ENCODE measurements at places on chromosomes 11 and 22.
A peak's percentile ranks its signal among the peaks of the same experiment; 100 is the strongest.

DNA sequence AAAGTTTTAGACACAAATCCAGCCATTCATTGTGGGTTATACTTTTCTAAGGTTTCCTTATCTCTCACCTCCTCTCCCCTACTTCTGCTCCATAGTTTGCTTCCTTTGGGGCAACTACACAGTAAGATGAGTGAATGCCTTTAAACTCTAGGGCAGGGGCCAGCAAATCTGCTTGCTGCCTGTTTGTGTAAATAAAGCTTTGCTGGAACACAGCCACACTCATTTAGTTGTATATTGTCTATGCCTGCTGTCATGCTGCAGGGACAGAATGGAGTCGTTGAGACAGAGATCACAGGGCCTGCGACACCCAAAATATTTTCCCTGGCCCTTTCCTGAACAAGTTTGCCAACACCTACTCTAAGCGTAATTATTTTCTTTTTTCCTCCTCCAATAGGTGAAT is 58.7 kb downstream of the TECTA start:
- no peak for DNase-seq

- DNase-seq: no peak
These were observed 847 bp downstream of the ME3 start for GRCh38 chr11:86671531-86672006.

- no peak for DNase-seq
These were observed 4.2 kb downstream of the MUC5B start for GRCh38 chr11:1226986-1227550.

DNA sequence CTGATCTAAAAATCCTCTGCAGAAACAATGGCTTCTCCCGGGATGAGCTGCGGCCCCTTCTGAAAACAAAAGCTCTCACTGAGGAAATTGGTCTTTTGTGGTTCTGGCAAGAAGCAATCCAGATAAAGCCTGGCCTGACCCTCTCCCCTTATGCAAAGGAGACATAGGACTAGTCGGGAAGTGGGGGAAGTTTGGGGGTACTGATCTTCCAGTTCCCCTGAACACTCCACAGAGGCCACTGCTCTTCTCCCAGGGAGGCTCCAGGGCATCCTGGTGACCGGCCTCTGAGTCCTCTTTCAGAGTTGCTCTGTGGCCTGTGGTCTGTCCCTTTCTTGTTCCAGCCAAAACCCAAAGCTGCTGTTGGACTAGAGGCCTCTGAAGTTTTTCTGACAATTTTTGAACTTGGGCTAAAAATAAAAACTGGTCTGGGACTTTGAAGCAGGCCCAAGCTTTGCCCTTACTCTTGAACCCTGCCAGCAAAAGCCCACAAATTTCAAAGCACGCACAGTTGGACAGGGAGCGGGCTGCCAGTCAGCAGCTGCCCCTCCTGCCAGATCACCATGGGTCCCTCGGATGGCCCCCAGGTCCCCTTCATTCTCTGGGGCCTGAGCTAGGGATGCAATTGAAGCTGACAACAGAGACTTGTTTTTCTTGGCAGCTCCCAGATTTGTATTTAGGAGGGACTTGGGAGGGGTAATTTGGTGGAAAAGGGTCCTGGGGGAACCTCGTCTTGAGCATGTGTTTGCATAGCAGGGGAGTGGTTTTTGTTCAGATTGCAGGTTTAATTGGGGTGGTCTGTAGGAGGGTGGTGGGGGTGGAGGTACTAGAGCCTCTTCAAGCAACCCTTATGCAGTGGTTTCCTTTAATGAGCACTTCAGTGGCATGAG is 381.6 kb upstream of the CADM1 start:
- DNase-seq: no peak

DNA sequence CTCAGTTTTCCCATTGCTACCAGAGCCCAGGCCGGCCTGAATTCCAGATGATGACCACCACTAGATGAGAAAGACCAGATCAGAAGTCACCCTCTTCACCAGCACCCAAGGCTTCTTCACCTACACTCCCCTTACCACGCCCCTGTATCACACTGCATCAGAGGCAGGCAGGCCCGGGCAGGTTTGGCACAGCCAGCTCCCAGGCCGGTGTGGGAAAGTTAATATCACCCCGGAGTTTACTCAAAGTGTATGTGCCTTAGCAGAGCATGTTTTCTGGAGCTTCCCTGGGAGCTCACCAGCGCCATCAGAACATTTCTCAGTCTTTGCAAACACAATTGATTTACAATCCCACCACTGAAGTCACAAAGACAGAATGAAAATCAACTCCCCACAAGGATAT is 47.5 kb upstream of the POU2AF1 start:
- DNase-seq: peak; percentile 86

- DNase-seq: no peak
These were observed 507.4 kb upstream of the RAG2 start for GRCh38 chr11:37105427-37105826.

DNA sequence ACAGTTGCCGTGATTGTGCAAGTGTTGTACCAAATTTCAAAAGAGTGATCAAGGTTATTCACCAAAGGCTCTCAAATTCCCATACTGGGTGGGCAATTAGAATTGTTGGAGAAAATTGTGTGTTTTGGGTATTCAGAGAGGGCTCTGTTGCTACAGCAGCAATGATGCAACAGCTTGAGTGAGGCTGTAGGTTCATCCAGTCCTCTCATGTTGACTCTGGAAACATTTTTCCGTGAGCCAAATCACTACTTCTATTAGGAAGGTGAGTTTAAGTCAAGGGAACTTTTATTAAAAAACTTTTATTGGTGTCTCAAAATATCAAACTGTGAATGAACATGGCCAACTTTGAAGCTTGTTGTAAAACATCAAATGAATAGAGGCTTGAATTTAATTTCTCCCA is 116.5 kb downstream of the CD44 start:
- no peak for DNase-seq

DNA sequence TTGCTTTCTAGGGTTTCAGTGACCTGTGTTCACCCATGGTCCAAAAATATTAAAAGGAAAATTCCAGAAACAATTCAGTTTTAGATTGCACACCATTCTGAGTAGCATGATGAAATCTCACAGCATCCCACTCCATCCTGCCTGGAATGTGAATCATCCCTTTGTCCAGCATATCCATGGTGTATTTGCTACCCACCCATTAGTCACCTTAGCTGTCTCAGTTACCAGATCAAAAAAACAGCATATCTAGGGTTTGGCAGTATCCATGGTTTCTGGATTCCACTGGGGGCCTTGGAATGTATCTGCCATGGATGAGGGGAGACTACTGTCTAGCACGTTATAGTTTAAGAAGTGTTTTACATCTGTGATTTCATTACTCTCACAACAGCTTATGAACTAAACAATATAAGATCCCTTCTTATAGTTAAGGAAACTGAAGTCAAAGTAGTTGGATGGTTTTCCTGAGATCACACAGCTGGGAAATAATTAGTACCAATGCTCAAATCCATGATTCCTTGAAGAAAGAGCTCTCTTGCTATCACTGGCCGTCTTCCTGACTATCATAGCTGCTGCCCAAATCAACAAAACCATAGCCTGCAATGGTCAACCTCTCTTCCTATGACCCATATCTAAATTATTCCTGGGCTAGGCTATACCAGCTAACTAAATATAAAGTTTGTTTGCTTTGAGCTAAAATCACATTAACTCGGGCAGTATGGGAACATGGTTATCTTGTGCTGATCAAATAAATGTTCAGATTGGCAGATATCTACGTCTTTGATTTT is 122.6 kb downstream of the MICAL2 start:
- DNase-seq: peak; percentile 80
